ENCODE measurements at places on chromosomes 7 and 10.
A peak's percentile ranks its signal among the peaks of the same experiment; 100 is the strongest.

- no peak for DNase-seq
Observed at GRCh38 chr7:150479023-150479716, 28.7 kb downstream of the GIMAP8 start.

- no peak for DNase-seq
Observed at GRCh38 chr10:83990126-83990525, 149.2 kb upstream of the GHITM start.

GRCh38 chr10:121362026-121362425 is 236.2 kb downstream of the FGFR2 start:
- no peak for DNase-seq

DNA sequence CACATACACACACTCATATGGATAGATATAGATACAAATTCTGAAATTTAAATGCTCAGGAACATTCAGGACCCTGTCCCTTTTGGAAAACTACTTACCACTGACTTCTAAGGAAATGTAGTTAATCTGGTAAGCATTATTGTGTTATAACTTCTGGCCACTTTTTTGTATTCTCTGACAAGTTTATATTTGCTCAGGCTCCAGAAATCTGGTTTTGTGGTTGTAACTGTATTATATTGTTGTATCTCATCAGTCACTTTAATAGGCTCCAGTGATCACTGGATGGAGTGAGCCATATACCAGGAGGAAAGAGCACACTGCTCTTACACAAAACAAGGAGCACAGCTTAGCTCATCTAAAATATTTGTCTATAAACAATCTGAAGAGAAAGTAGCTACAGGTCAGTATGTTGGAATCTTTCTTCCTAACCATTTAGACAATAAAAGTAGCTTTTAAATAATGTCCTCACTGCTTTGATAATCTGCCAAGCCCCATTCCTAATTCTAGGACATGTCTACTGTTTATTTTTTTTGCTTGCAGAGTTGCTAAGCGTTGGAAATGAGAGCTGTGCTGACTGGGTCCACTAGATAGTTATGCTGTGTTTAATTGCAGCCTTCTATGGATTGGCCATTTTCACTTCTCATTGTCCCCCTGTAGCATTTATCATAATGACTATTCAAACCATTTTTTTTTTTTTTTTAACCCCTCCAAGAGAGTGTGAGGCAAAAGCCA is 43.8 kb downstream of the SMNDC1 start:
- no peak for DNase-seq

DNA sequence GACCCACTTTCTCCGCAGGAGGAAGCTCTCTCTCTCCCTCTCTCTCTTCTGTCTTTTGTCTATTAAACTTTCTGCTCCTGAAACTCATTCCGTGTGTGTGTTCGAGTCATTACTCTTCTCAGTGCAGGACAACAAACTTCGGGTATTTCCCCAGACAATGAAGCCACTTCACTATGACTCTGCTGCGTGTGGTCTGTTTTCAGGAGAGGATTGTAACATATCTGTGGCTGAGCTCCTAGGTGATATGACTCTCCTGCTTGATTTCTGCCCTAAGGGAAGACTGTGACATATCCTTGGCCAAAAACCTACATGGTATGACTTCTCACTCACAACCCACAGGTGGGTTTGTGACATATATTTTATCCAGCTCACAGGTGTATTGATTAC is 39.9 kb upstream of the ZNF107 start:
- no peak for DNase-seq

DNA sequence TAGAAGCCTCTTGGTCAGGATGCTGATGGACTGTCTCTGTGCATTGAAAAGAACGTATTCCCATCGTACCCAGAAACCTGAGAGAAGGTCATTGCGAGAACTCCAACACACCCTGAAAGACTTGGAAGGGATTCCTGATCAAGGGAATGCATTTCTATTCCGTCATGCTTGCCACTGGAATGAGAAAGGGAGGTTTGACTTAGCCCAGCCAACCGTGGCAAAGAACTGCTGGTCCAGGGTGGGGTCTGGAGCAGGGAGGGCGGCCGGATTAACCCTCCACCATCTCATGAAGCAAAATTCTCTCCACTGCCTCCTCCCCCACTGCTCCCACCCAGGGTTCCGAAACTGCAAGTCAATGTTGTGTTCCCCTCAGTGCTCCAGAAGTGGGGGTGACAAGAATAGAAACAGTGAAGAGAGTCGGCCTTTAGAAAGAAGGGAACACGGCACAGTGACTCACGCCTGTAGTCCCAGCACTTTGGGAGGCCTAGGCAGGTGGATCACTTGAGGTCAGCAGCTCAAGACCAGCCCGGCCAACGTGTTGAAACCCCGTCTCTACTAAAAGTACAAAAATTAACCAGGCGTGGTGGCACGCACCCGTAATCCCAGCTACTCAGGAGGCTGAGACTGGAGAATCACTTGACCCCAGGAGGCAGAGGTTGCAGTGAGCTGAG is 137.5 kb upstream of the MGMT start:
- DNase-seq, result no peak

- no peak for DNase-seq
Observed at GRCh38 chr10:48740988-48741387, 56.3 kb downstream of the WDFY4 start.

GRCh38 chr10:50540069-50540825 is 83.5 kb downstream of the SGMS1 start:
- no peak for DNase-seq

DNA sequence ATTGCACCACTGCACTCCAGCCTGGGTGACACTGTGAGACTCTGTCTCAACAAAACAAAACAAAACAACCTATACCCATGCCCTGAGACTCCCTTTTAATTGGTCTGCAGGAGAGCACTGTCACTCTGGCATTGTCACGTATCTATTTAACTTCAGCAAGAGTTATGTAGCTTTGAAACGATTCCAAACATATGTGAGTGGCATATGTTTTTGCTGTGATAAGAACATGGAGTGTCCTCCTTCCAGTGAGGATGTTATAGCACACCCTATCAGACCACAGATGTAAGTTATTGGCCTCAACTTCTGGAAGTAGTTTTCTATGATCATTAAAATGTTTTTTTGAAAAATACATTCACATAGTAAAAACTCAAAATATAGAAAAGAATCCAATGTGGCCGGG is 15.5 kb upstream of the DNAJC12 start:
- no peak for DNase-seq

DNA sequence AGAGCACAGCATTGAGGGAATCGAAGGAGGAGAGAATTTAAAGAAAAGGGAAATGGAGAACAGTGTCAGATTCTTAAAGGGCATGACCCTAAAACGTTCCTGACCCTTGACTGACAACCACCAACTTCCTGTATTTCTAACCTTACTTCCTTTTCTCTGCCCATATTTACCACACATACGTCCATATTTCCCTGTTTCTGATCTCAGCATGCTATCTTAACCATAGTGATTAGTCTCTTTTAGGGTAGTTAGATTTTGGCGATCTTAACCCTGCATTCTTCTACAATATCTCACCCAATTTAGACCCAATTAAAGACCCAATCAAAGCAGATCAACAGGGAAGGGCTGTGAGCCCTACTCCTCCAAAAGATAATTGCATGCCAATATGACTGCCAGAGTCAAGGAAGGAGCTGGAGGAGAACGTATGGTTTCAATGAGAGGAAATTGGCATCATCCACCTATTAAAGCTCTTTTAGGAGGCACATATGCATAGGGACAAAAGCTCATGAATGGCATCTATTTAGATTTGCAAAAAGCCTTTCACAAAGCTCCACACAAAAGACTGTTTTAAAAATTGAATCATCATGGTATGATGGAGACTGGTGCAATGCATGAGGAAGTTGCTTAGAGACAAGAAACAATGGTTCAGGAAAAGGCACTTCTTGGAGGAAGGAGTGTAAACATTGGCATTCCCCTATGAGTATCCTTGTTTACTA is 49.0 kb upstream of the ARHGAP12 start:
- DNase-seq, result no peak

GRCh38 chr7:79734181-79734580 is 280.7 kb upstream of the MAGI2 start:
- no peak for DNase-seq

- no peak for DNase-seq
Observed at GRCh38 chr7:120996988-120997345, 8.5 kb downstream of the CPED1 start.

DNA sequence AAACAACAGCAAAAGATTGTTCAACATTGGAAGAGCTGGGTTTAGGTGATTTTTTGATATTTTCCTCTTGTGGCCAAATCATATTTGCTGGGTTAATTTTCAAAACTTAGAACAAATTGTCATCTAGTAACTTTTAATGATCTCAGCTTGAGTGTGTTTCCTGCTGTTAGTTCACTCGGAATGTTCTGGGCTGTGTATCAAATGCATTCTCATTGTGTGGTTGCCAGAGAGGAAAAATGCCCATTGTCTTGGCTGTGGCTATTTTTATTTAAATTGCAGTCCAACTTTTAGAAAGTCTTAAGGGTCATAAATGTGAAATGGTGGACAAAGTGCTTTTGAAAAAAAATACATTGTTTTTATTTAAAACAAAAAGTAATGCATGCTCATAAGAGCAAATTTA is 542.0 kb downstream of the TNS3 start:
- no peak for DNase-seq

- no peak for DNase-seq
Observed at GRCh38 chr10:47121336-47121735, 178.7 kb upstream of the GDF10 start.

- DNase-seq, result no peak
Observed at GRCh38 chr7:124618871-124619270, 146.7 kb downstream of the GPR37 start.

GRCh38 chr7:132577206-132578049 is 1.2 kb upstream of the PLXNA4 start:
- DNase-seq, result peak; percentile 75

GRCh38 chr10:43222210-43222720 is 44.6 kb downstream of the RASGEF1A start:
- peak; percentile 46 for DNase-seq

GRCh38 chr10:8588135-8588534 is 533.6 kb downstream of the GATA3 start:
- DNase-seq, result no peak

- DNase-seq, result no peak
Observed at GRCh38 chr7:149196151-149196704, 882 bp downstream of the ZNF282 start.

GRCh38 chr10:28906934-28907333 is 229.6 kb downstream of the BAMBI start:
- DNase-seq, result no peak

DNA sequence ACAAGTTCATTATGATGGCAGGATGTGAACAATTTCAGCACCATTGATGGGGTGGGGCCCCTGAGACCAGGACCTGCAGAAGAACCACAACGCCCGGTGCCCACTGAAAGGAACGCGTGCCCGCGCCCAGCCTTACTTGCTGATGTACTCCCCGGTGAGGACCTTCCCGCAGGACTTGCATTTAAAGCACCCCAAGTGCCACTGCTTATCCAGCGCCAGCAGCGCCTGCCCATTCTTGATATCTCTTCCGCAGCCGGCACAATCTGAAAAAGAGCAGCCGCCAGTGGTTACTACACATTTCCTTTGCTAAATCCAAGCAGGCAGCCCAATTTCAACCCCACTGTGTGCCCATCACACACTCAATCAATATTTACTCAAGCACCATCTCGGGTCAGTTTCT is 110.6 kb downstream of the ABLIM1 start:
- no peak for DNase-seq

DNA sequence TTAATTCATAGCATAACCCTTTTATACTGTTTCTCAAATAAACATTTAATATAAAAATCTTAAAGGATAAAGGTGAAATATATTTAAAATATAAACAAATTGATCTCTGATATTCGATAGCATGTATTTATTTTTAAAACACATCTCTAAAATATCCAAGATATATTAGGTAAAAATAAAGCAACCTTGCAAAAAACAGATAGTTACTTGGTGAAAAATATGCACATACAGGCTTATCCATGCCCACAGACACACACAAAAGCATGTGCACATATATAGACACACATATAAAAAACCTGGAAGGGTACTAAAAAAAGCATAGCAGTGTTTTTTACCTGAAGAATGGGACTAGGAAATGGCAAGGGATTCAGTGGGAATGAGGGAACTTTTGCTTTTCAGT is 19.8 kb downstream of the POT1 start:
- no peak for DNase-seq

DNA sequence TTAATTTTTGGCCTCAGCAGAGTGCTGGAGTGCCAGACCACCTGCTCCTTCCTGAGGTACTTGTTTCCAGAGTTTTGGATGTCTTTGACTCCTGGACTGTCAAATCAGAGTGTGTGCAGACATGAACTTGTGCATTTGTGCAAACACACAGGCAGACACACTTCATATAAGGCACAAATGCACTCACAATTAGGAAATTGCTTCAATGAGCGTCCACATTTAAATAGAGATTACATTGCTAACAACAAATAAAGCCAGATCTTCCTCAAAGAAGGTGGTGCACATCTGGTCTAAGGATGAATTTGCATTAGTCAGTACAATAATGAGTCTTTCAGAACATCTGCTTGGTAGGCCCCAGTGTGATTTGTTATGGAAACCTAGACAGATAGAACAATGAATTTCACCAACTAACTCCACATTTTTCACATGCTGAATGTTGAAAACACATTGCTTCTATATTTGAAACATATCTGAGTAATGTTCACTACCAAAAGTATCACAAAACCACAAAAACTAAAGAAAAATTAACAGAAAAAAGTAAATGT is 266.7 kb upstream of the INHBA start:
- DNase-seq, result no peak

GRCh38 chr10:28677888-28678686 is 766 bp downstream of the BAMBI start:
- DNase-seq, result no peak

GRCh38 chr10:77282163-77282562 is 355.4 kb downstream of the KCNMA1 start:
- no peak for DNase-seq

GRCh38 chr10:98316661-98317060 is 48.7 kb upstream of the LOXL4 start:
- DNase-seq, result no peak

DNA sequence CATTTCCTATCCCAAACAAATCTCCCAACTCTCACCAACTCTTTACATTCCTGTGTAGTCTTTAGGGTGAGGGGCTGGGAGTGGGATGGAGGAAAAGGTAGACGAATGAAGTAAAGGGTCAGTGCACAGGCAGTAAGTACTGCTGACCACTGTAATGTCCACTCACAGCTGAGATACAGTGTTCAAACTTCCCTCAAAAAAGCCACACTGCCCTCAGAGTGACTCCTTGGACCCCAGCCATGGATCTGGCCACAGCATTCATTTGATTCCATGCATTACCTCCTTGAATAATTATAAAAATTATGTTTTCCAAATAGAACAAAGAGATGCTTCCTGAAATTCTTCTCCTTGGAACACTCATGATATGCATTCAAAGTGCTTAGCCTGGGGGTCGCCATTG is 19.8 kb upstream of the HIPK2 start:
- no peak for DNase-seq

- no peak for DNase-seq
Observed at GRCh38 chr10:71486484-71487114, 89.9 kb downstream of the CDH23 start.

- peak; percentile 22 for DNase-seq
Observed at GRCh38 chr10:48594803-48595538, 9.9 kb downstream of the ARHGAP22 start.

GRCh38 chr7:33743594-33743993 is 161.7 kb upstream of the BMPER start:
- DNase-seq, result no peak

- no peak for DNase-seq
Observed at GRCh38 chr10:4384245-4384644, 441.8 kb upstream of the AKR1E2 start.

GRCh38 chr10:113665806-113666354 is 2.0 kb upstream of the NRAP start:
- DNase-seq, result no peak

GRCh38 chr7:24724451-24725190 is 32.6 kb downstream of the GSDME start:
- DNase-seq, result no peak

- no peak for DNase-seq
Observed at GRCh38 chr10:3426190-3426845, 253.7 kb upstream of the PITRM1 start.

Data from NCI-H187 (cell line).